T-helper 2 cell (primary cell): ENCODE measurements at places on chromosomes 4 and X.
A peak's percentile ranks its signal among the peaks of the same experiment; 100 is the strongest.

DNA sequence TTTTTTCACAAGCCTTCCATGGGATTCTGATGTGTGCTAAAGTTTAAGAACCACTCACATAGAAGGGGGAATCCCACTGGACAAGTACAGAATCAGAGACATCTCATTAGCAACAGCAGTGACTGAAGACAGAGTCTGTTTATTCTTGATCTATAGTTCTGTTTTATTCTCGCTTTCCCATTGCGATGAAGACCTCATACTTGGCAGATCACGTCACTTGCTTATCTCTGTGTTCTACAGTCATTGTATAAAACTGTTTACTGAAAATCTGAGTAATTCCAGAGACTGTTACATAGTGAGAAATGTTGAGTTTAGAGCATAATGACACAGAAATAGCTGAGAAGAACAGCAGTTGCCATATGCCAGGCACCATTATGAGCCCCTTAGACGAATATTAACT is 185.5 kb downstream of the PTTG2 start:
- no peak for DNase-seq

- DNase-seq: no peak
These were observed 22.1 kb downstream of the SLIT2 start for GRCh38 chr4:20273793-20274192.

DNA sequence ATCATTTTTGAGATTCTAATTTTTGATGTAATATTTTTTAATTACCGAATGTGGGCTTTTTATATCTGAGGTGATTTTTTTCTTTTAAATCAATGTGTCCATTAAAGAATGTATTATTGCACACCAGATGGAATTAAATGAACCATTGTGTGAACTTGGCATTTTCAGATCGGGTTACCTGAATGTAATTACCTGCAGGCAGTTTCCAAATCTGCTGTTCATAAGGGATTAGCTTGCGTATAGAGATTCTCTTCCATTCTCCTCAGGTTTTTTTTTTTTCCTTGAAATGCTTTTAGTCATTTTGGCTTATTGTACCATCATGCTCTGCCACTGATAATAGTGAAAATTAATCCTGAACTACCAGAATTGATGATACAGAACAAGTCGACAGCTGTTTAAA is 511.5 kb upstream of the ATOH1 start:
- no peak for DNase-seq

- no peak for DNase-seq
These were observed 34.6 kb downstream of the UGT2A3 start for GRCh38 chr4:68917016-68917415.

- DNase-seq: no peak
These were observed 101.6 kb downstream of the KLHL8 start for GRCh38 chr4:87118826-87119225.

- DNase-seq: no peak
These were observed 13.4 kb downstream of the TRO start for GRCh38 chrX:54934058-54934457.

DNA sequence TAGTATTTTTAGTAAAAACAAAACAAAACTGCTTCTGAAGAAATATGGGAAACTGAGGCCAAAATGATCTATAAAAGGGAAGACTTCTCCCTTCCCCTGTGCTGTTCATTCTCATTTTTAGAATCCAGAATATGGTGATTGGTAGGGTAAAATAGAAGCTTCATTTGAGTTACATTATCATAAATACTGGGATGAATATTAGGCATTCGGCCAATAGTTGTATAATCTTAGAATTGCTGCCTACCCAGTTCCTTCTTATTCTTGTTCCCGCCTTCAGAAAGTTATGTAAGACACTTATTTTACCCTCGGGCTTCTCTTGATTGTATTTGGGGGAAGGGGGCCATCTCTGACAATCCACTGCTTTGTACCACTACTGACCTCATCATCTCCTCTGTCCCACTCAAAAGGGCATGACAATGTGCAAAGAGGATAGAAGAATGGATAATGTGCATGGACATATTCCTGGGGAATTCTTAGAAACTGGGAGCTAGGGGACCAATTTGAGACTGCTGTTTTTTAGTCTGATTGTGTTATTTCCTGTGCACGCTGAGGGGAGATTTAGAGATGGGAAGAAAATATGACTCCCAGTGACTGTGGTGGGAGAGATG is 588 bp downstream of the ART3 start:
- DNase-seq: no peak

DNA sequence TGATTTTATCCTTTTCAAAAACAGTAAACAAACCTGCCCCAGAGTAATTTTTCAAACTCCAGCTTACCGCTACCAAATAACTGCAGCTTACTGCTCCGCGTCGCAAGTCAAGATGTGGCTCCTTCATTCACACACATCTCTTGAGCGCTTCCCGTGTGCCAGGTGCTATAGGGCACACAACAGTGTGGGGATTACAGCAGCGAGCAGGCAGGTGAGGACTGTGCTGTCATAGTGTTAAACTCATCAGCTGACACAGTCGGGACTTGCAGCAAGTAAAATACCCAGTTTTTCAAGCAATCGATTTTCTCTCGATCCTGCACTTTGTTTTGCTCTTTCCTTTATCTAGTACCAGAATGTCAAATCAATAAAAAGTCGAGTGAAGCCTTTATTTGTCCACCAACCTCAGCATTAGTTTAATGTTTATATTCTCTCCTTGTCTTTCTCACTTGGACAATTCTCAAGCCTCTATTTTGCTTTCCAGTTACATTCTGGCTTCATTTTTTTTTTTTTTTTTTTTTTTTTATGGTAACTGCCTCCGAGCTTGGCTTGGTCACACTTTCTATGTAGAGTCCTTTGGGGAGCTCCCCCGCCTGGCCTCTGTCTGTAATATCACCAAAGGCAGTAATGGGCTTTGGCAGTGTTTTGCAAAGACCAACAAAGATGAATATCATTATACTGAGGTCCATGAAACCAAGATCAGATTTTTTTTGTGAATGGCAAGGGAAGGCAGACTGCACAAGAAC is 8.3 kb upstream of the ASB5 start:
- peak; percentile 27 for DNase-seq

DNA sequence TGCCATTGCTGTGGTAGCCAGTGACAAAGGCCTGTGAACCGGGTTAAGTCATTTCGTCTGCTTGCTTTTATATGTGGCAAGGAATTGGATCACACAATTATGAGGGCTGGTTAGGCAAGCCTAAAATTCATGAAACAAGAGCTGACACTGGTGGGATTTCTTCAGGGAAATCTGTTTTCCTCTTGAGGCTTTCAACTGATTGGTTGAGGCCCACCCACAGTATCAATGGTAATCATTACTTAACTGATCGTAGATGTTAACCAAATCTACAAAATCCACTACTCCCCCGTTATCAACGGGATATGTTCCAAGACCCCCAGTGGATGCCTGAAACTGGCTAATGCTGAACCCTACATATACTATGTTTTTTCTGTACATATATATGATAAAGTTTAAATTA is 13.0 kb downstream of the RBMX2 start:
- no peak for DNase-seq

- DNase-seq: no peak
These were observed 52.6 kb upstream of the LRAT start for GRCh38 chr4:154691229-154691628.

DNA sequence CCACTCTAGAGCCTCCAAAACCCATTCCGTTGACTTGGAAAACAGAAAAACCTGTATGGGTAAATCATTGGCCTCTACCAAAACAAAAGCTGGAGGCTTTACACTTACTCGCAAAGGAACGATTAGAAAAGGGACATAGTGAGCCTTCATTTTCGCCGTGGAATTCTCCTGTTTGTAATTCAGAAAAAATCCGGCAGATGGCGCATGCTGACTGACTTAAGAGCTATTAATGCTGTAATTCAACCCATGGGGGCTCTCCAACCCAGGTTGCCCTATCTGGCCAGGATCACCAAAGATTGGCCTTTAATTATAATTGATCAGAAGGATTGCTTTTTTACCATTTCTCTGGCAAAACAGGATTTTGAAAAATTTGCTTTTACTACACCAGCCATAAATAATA is 60.8 kb downstream of the ZNF732 start:
- DNase-seq: peak; percentile 44

- DNase-seq: no peak
These were observed 181.4 kb upstream of the MXRA5 start for GRCh38 chrX:3527811-3528210.

GRCh38 chr4:7725951-7726350 is 213.7 kb downstream of the AFAP1 start:
- no peak for DNase-seq

GRCh38 chr4:37837446-37837845 is 11.0 kb downstream of the PGM2 start:
- DNase-seq: no peak

- no peak for DNase-seq
These were observed 9.4 kb upstream of the PAK3 start for GRCh38 chrX:111086591-111087006.

GRCh38 chrX:17395154-17395553 is 20.2 kb downstream of the NHS start:
- no peak for DNase-seq

DNA sequence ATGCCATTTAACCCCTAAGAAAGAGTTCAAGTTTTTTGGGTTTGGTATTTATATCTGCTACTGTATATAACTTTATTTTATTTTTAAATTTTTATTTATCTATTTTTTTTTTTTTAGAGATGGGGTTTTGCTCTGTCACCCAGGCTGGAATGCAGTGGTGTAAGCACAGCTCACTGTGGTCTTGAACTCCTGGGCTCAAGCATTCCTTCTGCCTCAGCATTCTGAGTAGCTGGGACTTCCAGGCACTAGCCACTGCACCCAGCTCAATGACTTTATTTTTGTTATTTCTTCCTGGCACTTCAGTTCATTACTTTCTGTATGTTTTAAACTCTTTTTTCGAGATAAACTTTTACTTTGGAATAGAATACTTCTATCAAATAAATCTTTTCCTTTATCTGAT is 42.4 kb upstream of the PGAM4 start:
- no peak for DNase-seq

- DNase-seq: no peak
These were observed 18.0 kb downstream of the CDKL2 start for GRCh38 chr4:75612306-75612705.
